AG04449 (cell line): ENCODE measurements at places on chromosomes 6 and 20.

GRCh38 chr20:4141291-4142240, 126.2 kb upstream of the RNF24 start:
- DNase-seq = no peak

- DNase-seq = no peak
These were observed 133.7 kb downstream of the PLCB4 start for GRCh38 chr20:9202420-9203080.

DNA sequence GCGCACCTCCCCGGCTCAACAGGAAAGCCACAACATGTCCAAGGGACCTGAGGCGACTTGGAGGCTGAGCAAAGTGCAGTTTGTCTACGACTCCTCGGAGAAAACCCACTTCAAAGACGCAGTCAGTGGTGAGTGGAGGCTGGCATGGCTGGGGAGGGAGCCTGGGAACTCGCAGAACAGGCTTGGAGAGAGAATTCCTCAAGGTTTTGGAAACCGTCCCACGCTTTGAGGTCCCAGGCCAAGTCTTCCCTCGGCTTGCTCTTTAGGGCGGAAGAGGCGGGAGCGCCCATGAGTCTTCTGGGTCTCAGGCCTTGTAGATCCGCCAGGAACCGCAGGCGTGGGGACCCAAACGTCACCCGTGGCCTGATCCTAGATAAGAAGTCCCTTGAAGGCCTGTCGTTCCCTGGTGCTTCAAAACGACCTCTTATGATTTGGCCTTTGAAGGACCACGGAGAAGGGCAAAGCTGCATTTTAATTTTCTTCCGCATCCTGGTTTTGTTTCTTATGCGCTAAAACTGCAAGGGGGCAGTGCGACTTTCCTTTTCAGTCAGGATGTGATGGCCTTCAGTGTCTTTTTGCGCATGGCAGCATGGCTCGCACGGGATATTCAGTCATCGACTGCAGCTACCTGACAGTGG, 2.0 kb downstream of the LAMP5 start:
- DNase-seq = no peak

DNA sequence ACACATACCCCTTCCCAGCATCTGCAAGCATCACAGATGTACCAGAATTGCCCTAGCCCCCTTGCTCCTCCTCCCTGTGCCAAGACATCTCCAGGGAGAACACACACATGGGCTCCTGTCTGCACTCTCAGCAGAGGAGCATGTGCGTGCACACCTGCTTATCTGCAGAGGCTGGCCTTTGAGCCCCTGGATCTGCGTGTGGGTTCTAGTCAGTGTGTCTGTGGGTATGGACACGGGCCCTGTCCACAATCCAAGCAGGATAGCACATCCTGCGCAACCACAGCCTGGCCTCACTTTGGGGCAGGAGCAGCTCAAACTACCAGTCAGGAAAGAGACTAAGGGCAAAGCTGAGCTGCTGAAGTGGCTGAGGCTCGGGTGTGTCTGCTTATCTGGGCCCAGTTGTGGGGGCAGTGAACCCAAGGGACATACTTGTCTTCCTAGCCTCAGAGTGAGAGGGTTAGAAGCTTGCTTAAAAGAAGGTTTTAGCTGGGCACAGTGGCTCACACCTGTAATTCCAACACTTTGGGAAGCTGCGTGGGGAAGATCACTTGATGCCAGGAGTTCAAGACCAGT, 41.0 kb downstream of the HM13 start:
- no peak for DNase-seq

DNA sequence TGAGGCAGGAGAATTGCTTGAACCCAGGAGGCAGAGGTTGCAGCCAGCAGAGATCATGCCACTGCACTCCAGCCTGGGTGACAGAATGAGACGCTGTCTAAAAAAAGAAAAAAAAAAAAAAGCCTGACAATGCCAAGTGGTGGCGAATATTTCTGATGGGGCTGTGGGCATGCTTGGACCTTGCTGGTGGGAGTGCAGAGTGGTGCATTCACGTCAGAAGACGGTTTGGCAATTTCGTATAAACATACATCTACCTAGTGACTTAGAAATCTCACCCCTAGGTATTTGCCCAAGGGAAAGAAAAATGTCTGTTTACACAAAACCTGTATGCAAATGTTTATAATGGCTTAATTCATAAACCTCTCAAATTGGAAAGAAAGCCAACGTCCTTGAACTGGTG, 33.6 kb downstream of the CTCFL start:
- DNase-seq = no peak

- no peak for DNase-seq
These were observed 36.4 kb upstream of the MYB start for GRCh38 chr6:135144673-135145062.

DNA sequence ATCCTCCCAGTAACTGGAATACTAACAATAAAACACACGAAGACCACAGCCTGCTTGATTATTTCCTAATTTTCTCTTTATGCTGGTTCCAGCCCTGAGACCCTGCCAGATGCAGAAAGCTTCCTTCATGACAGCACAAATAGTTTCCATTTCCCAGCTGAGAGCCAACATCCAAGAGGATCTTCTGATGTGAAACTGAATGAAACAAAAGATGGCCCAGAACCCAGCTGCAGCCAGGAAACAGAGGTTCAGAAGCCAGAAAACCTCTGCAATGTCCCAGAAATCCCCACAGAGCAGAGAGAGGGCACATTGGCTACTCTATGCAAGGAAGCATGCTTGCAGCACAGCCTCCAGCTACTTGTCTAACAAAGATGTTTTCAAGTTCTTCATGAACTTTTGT, 61.8 kb upstream of the PLEKHG1 start:
- no peak for DNase-seq

GRCh38 chr20:47605673-47606413, 104.2 kb downstream of the NCOA3 start:
- no peak for DNase-seq

DNA sequence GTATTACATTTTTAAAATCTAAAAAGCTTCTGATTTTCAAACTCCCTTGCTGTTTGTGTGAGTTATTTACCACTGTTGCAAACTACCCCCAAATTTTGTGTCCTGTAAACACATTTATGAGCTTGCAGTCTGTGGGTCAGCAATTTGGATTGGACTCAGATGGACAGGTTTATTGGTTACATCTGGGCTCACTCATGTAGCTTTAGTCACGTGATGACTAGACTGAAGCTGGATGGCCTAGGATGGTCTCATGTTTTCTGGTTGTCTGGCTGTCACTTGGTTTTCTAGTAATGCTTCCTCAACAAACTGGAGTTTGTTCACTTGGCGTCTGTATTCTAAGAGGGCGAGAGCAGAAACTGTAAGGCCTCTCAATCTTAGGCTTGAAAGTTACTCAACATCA, 12.2 kb upstream of the C6orf58 start:
- no peak for DNase-seq

DNA sequence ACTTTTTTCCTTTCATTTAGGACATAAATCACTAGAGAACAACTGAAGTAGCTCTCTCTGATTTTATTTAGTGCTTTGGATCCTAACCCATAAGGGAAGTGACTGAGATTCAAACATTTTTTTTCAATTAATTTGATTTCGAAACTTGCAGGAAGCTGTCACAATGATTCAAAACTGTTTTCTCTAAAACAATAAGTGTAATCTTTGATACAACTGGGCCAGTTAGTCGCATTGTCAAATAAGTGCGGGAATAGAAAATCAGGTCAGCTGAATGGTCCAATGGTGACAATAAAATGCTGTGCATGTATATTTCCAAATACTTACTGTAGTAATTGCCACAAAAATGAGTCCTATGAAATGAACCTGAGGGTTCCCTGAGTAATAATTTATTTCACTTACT, 930.8 kb downstream of the TFAP2A start:
- no peak for DNase-seq

- no peak for DNase-seq
These were observed 159.5 kb upstream of the MAFB start for GRCh38 chr20:40848526-40848925.
